ENCODE measurements at places on chromosomes 2 and 18.

GRCh38 chr2:1487758-1488157, 74.5 kb downstream of the TPO start:
- no peak for DNase-seq

DNA sequence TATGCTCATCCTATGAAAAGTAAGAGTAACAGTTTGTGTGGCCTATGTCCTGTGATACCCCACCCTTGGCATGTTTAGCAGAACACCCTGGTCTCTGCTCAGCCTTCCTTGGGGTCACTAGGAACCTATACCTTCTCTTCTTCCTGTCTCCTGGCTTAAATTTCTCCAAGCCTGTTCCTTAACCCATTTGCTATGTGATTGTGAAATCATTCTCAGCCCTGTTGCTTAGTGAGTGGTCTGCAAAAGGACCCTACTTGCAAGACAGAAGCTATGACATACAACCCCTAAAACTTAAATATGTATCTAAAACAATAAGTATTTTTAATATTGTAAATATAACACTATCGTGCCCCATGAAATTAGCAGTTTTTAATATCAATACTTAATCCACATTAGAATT, 524.7 kb downstream of the PARD3B start:
- DNase-seq, result no peak

DNA sequence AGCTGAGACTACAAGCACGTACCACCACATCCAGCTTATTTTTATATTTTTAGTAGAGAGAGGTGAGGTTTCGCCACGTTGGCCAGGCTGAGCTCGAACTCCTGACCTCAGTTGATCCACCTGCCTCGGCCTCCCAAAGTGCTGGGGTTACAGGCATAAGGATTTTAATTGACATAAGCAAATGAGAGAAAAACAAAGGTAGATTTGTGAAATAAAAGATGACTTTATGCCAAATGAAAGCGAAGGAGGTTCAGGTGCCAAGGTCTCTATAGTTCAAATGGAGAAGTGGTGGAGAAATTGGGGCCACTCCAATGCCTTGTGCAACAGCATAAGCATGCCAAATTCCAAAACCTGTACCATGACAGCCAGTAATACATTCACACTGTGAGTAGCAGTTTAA, 180.6 kb downstream of the MREG start:
- DNase-seq, result no peak

GRCh38 chr2:128809259-128809636, 490.6 kb upstream of the HS6ST1 start:
- DNase-seq, result no peak

- no peak for DNase-seq
These were observed 14.5 kb upstream of the FOSL2 start for GRCh38 chr2:28377984-28378678.

DNA sequence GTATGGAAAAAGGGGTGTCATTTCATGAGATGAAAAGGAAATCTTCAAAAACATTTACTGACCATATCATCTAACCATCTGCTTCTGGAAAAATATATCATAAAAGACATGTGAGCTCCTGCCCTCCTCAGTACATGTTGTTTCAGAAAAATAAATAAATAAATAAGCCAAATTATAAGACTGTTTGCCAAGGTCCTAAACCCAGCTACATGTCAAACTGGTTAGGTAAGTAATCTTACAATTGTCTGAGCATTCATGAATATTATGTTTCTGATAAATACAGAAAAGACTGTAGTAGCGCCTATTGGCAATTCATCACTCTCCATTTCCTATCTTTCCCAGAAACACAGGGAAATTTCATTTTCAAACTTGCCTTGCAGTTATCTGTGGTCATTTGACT, 138.9 kb upstream of the SETBP1 start:
- no peak for DNase-seq

DNA sequence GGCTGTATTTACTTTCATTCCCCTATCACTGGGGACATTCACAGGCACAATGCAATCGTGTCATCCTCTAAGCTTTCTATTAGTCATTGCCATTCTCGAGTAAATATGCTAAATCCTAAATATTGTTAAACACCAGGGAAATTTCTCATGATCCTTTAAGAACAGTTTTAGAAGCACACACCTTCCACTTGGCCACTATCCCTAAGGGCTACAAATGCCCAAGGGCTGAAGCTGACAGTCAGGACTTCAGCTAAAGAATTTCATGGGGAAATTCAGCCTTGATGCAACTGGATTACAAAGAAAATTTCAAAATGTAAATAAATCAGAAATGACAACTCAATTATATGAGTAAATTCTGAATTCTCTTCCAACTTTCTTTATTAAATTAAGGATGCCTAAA, 163.1 kb upstream of the PID1 start:
- no peak for DNase-seq

DNA sequence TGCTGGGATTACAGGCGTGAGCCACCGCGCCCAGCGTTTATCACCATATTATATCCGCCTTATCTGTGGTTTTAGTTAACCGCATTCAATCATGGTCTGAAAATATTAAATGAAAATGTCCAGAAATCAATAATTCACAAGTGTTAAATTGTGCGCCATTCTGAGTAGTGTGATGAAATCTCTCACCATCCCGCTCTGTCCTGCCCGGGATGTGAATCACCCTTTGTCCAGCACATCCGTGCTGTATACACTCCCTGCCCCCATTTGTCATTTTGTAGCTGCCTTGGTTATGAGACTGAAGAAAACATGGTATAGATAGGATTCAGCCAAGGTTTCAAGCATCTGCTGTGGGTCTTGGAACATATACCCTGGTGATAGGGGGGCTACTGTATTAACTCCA, 70.7 kb downstream of the TIMM21 start:
- no peak for DNase-seq

All from effector memory CD8-positive, alpha-beta T cell (primary cell).